ENCODE measurements at places on chromosomes 12 and 14. TPM values are rescaled to one million over a fixed set of nuclear protein-coding genes. Genes with fewer than 3 reads are reported as not detected.

DNA sequence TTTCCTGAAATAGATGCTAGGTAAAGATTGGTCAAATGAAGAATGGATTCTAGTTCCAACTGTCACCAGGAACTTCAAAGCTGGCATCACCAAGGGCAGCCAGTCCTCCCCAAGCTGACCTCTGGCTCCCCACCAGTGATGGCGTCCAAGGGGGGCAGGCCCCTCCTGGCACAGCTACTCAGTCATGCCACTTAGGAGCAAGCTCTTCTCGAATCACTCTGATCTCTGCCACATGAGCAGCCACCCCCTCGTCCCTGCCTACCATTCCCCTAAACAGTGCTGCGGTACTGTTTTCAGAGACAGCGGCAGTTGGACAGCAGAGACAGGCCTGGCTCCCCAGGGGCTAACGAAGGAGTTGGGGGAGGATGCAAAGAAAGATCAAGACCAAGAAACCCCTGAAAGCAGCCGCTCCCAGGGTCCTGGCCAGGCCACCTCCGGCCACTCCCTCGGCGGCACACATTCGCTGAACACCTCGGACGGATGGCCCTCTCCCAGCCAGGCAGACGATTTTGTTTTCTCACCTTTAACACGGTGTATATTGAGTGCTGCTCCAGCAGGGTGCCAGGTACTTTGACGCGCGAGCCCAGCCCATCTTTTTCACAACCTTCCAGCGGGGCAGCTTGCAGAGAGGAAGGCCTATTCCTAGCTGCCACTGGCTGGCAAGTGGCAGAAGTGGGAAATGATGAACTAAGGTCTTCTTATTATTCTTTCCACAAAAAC lies 47.4 kb downstream of the ARL6IP4 start:
- no peaks in the 10 kb centered on the region for H3K27me3 ChIP-seq
- no peak overlapping the region for H3K27ac ChIP-seq
- peaks cover 5% of the 10 kb centered on the region for H3K36me3 ChIP-seq
- no peak for DNase-seq
- H3K4me3 ChIP-seq = no peak overlapping the region

DNA sequence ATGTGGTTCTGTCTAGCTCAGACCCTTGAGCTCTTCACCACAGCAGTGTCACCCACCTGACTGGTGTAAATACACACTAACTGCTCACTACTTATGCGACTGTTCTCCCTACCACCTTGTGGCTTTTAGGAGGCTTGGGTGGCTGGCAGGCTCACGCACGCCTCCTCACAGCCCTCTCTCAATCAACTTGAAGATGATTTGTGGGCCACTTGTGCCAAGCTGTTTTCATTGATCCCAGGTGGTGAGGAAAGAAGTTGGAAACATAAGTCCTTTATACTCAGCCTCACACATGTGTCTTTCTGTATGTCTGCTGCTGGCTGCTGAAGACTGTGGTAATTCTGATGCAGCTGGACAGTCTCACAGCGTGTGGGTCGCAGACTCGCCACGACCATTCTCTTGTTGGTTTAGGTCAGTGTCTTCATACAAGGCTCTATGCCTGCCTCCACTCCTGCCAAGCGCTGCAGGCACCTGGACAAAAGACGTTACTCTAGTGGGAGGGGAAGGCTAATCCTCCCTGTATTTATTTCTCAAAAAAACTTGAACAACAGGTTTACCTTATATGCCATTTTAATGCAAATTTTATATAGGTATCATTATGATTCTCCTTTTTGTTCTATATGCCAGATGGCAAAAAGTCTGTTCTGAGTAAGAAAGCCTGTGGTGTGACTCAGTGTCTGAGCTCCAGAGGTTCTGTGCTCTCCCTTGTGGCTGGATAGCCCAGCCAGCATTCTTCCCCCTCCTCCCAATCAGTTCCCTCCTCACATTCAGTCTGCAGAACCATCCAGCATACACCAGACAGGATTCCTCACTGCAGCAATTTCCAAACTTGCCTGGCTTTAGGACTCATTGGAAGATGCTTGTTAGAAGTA lies 115.6 kb downstream of the DIP2B start:
- H3K27me3 ChIP-seq = no peaks in the 10 kb centered on the region
- peak; percentile 60 for DNase-seq
- peak overlapping the region; percentile 66 for H3K27ac ChIP-seq
- peaks cover 61% of the 10 kb centered on the region for H3K4me1 ChIP-seq

The AGAP2 gene
- 22.4 TPM for total RNA-seq

DNA sequence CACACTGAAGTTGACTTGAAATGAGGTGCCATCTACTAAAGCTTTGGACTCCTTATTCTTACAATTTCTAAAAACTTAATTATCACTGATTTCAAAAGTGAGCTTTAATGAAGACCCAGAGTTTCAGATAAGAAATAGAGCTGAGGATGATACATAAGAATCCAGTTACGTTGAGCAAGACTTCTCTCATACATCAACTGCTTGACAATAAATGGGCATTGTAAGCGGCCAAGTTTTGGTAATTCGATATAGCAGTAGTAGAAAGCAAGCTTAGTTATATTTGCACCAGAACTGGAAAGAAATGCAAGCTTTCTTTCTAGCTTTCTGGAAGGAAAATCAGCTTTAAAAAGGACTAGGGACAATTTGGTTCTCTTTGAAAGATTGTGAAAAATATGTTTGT lies 1359.6 kb downstream of the FSCB start:
- H3K36me3 ChIP-seq = no peaks in the 10 kb centered on the region
- no peaks in the 10 kb centered on the region for H3K4me1 ChIP-seq
- H3K27me3 ChIP-seq = no peaks in the 10 kb centered on the region
- H3K4me3 ChIP-seq = no peak overlapping the region

- no peak for DNase-seq
- no peaks in the 10 kb centered on the region for H3K27me3 ChIP-seq
- peaks cover 12% of the 10 kb centered on the region for H3K4me1 ChIP-seq
- H3K4me3 ChIP-seq = peak overlapping the region; percentile 46
- H3K36me3 ChIP-seq = peaks cover 4% of the 10 kb centered on the region
Measured at GRCh38 chr12:9605483-9605882, 2.2 kb downstream of the KLRB1 start.

GRCh38 chr12:47679785-47680184 lies 26.0 kb downstream of the RPAP3 start:
- peaks cover 15% of the 10 kb centered on the region for H3K4me1 ChIP-seq
- no peak overlapping the region for H3K4me3 ChIP-seq
- no peak for DNase-seq
- H3K27ac ChIP-seq = no peak overlapping the region
- peaks cover 62% of the 10 kb centered on the region for H3K36me3 ChIP-seq

- H3K27me3 ChIP-seq = no peaks in the 10 kb centered on the region
- H3K36me3 ChIP-seq = peaks cover 52% of the 10 kb centered on the region
- peaks cover 38% of the 10 kb centered on the region for H3K4me1 ChIP-seq
- peak overlapping the region; percentile 86 for H3K4me3 ChIP-seq
- DNase-seq = peak; percentile 31
Measured at GRCh38 chr12:12726555-12727093, 9.5 kb downstream of the CDKN1B start.

GRCh38 chr14:55624913-55625312 lies 44.9 kb downstream of the KTN1 start:
- H3K36me3 ChIP-seq = peaks cover 55% of the 10 kb centered on the region
- H3K27ac ChIP-seq = no peak overlapping the region
- no peak for DNase-seq
- H3K4me3 ChIP-seq = no peak overlapping the region

The ACSS3 gene
- not detected for total RNA-seq

The MAP1LC3B2 gene
- total RNA-seq = 1.9 TPM

GRCh38 chr14:65412856-65413738 lies 567 bp downstream of the FUT8 start:
- peak overlapping the region; percentile 98 for H3K27ac ChIP-seq
- DNase-seq = peak; percentile 72
- H3K4me1 ChIP-seq = peaks cover 44% of the 10 kb centered on the region
- peak overlapping the region; percentile 95 for H3K4me3 ChIP-seq
- H3K27me3 ChIP-seq = no peaks in the 10 kb centered on the region
- peaks cover 7% of the 10 kb centered on the region for H3K36me3 ChIP-seq

DNA sequence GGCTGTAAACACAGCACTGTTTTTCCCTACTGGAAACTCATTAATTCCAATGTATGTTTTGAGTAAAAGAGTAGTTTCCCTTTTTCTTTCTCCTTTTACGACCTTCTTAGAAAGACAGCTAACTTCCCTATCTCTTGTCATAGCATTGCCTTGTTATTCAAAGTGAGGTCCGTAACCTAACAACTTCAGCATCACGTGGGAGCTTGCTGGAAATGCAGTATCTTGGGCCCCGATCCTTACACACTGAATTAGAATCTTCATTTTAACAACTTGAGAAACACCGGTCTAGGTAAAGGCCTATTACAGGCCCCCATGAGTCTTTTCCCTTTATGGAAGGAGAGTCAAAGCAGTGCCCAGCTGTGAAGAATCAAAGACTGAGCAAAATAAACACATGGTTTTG lies 230.7 kb upstream of the PRKD1 start:
- no peak overlapping the region for H3K27ac ChIP-seq
- H3K4me3 ChIP-seq = no peak overlapping the region
- H3K36me3 ChIP-seq = no peaks in the 10 kb centered on the region
- no peak for DNase-seq

- no peak for DNase-seq
- peaks cover 60% of the 10 kb centered on the region for H3K36me3 ChIP-seq
- peaks cover 45% of the 10 kb centered on the region for H3K4me1 ChIP-seq
- H3K4me3 ChIP-seq = peak overlapping the region; percentile 11
- H3K27ac ChIP-seq = peak overlapping the region; percentile 62
Measured at GRCh38 chr14:51963286-51963685, 26.1 kb upstream of the RTRAF start.

The IRAK3 gene
- 0.34 TPM for total RNA-seq

The CLEC14A gene
- total RNA-seq = not detected

GRCh38 chr12:52221912-52222457 lies 11.1 kb upstream of the KRT7 start:
- no peak overlapping the region for H3K4me3 ChIP-seq
- no peak overlapping the region for H3K27ac ChIP-seq
- H3K36me3 ChIP-seq = no peaks in the 10 kb centered on the region
- peaks cover 15% of the 10 kb centered on the region for H3K4me1 ChIP-seq
- DNase-seq = peak; percentile 92

DNA sequence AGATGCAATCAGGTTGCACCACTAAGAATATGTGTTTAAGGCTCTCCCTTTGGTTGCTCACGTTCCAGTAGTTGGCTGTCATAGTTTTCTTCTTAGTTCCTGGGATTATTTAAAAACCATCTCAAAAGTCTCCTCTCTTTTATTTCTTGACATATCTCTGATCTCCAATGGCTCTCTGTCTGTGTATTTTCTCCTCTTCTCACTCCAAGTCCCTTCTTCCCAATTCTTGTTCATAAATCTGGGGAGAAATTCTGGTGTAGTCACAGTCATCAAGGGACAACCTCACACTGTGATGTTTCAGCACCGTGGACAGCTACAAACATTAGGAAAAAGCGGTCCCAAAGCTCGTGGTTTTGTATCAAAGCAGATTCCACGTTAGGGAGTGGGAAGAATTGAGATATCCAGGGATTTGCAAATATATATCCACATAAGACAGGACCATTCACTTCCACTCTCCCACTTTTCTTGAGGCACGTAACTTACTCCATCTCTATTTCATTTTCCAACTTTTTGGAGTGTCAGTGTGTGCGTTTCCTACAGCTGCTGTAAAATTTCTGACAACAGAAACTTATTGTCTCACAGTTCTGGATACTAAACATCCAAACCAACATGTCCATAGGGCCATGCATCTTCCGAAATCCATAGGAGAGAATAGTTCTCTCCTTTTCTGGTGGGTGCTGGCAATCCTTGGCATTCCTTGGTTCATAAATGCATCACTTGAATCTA lies 80.6 kb upstream of the TMEM233 start:
- no peak for DNase-seq
- H3K4me1 ChIP-seq = no peaks in the 10 kb centered on the region
- H3K4me3 ChIP-seq = no peak overlapping the region
- H3K36me3 ChIP-seq = no peaks in the 10 kb centered on the region
- H3K27me3 ChIP-seq = peaks cover 9% of the 10 kb centered on the region

GRCh38 chr14:95048771-95049312 lies 108.5 kb downstream of the DICER1 start:
- no peaks in the 10 kb centered on the region for H3K4me1 ChIP-seq
- no peak overlapping the region for H3K27ac ChIP-seq
- no peak overlapping the region for H3K4me3 ChIP-seq
- H3K27me3 ChIP-seq = no peaks in the 10 kb centered on the region
- no peak for DNase-seq

DNA sequence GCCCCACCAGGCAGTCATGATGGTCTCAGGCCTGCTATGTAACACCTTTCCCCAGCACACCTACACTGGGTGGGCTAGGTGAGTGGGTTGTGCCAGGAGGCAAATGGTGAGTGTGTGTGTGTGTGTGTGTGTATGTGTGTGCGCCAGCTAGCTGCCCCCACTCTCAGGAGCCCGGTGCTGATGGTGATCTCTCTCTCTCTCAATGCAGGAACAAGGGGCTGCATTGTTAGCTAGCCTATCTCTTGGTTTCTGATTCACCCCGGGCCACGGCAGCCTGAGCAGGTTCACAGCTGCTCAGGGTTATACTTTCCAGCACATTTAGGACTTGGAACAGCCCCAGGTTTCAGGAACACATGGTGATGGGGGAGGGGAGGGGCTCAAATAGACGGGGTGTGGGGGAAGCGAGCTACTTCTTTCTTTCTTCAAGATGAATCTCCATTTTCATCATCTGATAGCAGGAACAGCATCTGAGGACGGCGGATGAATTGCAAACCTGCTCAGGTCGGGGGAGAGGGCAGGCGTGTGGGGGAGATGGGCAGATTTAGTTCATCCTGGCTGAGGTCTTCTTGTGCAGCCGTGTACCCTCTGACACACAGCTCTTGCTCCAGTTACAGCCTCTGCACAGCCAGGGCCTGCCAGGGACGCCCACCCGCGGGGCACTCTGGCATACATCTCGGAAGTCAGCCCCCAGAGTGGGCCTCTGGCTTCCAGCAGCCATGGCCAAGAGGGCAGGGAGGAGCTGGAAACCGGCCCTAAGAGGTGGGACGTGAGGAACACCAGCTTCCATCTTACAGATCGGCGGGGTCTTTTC lies 137.6 kb downstream of the ZFP36L1 start:
- H3K27ac ChIP-seq = no peak overlapping the region
- DNase-seq = no peak
- no peaks in the 10 kb centered on the region for H3K27me3 ChIP-seq
- peaks cover 14% of the 10 kb centered on the region for H3K4me1 ChIP-seq

DNA sequence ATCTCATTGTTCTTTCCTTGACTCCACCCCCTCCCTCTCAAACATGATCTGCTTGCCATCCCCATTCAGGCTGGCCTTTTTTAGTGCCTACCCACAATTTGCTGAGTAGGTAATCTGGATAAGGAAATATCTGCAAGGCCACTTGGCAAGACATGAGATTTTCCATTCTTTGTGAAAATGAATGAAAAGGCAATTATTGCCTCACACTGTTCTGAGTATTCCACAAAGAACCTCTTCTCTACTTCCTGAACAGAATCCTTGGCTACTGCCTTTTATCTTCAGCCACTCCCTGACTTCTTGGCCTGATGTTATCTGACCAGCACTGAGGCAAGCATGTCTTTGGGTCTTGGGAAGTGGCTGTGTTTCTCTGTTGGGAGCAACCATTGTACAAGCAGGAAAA lies 263.2 kb upstream of the ATP2B1 start:
- peaks cover 10% of the 10 kb centered on the region for H3K4me1 ChIP-seq
- no peaks in the 10 kb centered on the region for H3K36me3 ChIP-seq
- H3K27me3 ChIP-seq = no peaks in the 10 kb centered on the region
- H3K27ac ChIP-seq = no peak overlapping the region
- no peak overlapping the region for H3K4me3 ChIP-seq

All from activated CD8-positive, alpha-beta T cell treated with anti-CD3 and anti-CD28 coated beads for 36 hours (primary cell).